Caco-2 (cell line): ENCODE measurements at places on chromosomes 6 and 20. TPM values are rescaled to one million over a fixed set of nuclear protein-coding genes. Genes with fewer than 3 reads are reported as not detected.

DNA sequence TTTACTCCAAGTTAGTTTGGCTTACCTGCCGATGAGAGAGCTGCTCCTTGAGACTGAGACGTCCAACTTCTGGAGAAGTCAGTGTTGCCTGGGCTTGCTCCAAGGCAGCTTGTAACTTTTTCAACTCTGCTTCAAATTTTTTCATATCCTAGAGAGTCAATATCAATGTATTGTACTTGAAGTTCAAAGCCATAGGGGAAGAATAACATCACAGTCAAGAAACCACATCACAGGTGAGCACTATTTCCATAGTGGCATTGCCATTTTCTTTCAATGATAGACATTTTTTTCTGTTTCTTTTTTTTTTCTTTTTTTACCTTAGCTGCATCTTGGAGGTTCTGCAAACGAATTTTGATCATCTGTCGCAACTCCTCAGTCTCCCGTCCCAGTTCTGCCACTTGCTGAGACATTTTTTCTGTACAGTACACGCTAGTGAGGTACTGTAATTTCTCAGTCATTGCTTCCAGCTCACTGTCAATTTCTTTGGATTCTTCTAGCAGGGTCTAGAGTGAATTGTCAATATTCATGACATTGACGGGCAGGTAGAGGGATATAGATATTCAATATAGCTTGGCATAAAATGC lies 326.7 kb downstream of the SYNE1 start:
- H3K27ac ChIP-seq = no peak overlapping the region
- DNase-seq = no peak
- peaks cover 22% of the 10 kb centered on the region for H3K4me1 ChIP-seq
- no peaks in the 10 kb centered on the region for H3K27me3 ChIP-seq

GRCh38 chr20:17579369-17580039 lies 9.6 kb downstream of the DSTN start:
- H3K27me3 ChIP-seq = no peaks in the 10 kb centered on the region
- H3K4me1 ChIP-seq = peaks cover 10% of the 10 kb centered on the region
- no peak overlapping the region for H3K27ac ChIP-seq
- DNase-seq = no peak

DNA sequence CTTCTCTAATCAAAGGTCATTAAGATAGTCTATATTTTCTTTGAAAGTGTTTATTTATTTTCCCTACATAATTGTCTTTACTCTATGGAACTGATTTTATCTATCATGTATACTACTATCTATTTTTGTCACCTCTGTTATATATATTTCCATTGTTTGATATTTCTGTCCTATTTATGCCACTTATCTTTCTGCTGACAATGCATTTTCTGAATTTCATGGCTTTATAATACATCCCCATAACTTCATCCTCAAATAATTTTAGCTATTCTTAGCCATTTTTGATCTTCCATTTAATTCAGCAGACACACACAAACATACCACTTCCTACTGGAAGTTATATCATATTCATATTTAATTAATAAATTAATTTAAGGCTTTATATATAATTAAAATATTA lies 123.7 kb downstream of the EPHA7 start:
- no peak overlapping the region for H3K4me3 ChIP-seq
- H3K36me3 ChIP-seq = no peaks in the 10 kb centered on the region
- no peak overlapping the region for H3K27ac ChIP-seq
- no peaks in the 10 kb centered on the region for H3K27me3 ChIP-seq
- DNase-seq = no peak

DNA sequence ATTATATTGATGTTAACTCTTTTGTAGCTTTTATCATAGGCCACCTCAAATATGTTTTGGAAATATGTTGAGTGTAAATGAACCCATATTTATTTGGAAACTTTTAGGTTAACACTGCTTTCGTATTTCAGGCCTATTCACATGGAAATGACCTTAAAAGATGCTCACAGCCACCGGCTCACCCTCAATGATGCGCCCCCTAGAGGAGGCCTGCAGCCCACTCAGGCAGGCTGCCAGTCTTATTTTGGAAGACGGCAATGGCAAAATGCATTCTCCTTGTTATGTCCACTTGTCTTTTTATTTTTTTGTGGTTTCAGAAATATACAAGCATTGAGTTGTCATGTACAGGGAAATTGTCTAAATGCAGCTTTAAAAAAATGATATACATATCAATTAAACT lies 869.7 kb downstream of the PHF3 start:
- H3K27ac ChIP-seq = no peak overlapping the region
- H3K27me3 ChIP-seq = no peaks in the 10 kb centered on the region
- H3K4me3 ChIP-seq = no peak overlapping the region
- DNase-seq = peak; percentile 52

DNA sequence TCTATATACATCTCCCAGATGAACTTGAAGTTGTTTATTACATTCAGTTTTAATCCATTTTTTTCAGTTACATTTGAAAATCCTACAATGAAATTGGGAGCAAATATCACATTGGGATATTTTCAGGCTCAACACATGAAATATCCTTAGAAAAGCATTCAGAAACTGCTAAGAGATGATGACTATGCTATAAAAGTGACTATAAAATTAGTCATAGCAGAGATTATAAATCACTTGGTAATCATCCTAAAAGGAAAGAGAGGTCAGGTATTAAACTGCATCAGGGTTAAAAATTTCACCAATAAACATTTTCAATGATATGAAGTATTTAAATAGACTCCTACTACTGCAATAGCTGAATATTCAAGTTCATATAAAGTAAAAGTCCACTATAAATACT lies 987.7 kb downstream of the GRIK2 start:
- H3K27me3 ChIP-seq = no peaks in the 10 kb centered on the region
- H3K4me1 ChIP-seq = no peaks in the 10 kb centered on the region
- H3K27ac ChIP-seq = no peak overlapping the region
- H3K36me3 ChIP-seq = no peaks in the 10 kb centered on the region

DNA sequence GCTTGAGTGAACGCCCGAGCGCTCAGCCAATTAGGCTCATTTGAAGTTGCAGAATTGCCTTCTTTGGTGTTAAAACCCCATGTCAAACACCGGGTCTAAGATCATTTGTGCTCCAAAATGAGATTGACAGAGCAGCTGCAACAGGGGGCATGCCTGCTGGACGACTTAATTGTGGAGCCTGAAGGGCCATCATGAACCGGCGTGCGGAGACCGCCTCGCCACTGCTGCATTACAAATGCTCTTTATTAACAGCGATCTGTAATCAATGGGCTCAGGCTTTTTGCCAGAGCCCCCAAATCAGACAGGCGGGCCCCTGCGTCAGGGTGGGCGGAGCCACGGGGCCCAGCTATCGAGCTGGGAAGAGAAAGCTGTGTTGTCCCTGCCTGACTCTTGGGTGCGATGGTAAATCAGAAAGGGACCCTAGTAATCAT lies 183.2 kb downstream of the SIM1 start:
- H3K27ac ChIP-seq = no peak overlapping the region
- no peak overlapping the region for H3K4me3 ChIP-seq
- peaks cover 4% of the 10 kb centered on the region; the same call in 1 of the 2 replicates for H3K4me1 ChIP-seq

DNA sequence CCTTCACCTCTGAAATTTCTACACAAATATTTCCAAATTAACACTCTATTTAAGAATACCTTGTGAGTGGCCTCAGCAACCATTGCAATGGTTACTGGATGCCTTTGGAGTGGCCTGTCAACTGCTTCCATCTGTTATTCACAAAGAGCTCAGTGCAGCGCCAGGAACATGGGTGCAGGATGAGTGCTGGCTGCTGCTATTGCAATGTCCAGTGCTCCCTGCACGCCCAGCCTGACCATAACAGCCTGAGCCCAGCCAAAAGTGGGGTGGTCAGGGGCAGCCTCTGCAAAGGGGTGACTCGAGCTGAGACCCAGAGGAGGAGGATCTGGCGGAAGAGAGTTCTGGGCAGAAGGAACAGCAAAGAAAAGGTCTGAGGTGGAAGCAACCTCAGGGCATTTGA lies 18.4 kb downstream of the CASS4 start:
- no peaks in the 10 kb centered on the region for H3K36me3 ChIP-seq
- peaks cover 11% of the 10 kb centered on the region for H3K4me1 ChIP-seq
- H3K27me3 ChIP-seq = no peaks in the 10 kb centered on the region

DNA sequence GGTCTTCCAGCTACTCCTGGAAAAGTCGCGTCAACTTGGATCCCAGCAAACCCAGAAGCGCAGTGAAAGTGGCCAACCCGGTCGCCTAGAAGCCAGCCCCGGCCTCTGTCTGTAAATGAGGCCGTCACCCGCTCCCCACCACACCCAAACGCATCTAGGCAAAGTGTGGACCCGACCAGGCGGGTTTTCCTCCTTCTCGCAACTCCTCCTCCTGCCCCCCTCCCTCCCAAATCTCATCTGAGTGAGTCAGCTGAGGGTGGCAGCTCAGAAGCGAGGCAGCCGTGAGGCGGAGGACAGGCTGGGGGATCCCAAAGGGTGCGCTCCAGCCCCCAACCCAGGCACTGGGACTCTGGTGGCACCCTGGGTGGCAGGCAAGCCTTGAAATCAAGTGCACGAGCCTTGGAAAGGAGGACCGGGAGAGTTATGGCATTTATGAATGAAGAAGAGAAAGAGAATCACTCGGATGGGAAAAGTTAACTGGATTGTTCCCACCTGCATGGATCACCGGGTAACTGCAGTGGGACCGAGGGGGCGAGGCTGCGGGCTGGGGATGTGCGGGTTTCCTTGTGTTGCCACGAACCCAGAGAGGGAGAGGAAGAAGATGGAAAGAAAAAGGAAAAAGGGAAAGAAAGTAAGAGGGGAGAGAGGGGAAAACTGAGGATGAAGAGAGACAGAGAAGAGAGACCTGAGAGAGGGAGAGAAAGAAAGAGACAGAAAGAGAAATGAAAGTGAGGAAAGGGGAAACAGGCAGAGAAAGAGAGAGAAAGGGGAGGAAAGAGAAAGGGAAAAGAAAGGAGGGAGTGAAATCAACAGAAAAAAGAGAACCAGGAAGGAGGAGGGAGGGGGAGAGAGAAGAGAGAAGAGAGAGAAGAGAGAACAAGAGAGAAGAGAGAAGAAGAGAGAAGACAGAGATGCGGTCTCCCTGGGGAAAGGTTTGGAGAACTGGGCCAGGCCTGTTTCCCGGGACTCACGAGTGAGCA lies at the start of gene APCDD1L:
APCDD1L (minus strand) TSS at position 167 of the 980 bp plus-strand sequence. CDS start 692 bp downstream, outside the sequence.
- no peaks in the 10 kb centered on the region for H3K4me1 ChIP-seq
- H3K36me3 ChIP-seq = no peaks in the 10 kb centered on the region
- no peaks in the 10 kb centered on the region for H3K27me3 ChIP-seq
- no peak for DNase-seq
- no peak within 1 kb of the TSS for H3K4me3 ChIP-seq

The TMEM244 gene
- total RNA-seq = not detected in 2 replicates

The CST3 gene
- 704 and 777 TPM in 2 replicates for total RNA-seq

The MACROD2 gene
- 6.4 and 7.6 TPM in 2 replicates for total RNA-seq

The SMLR1 gene
- 6.9 and 8.4 TPM in 2 replicates for total RNA-seq

The ZSCAN23 gene
- total RNA-seq = not detected in 2 replicates

The RNF39 gene
- total RNA-seq = 0.23 and 0.37 TPM in 2 replicates
